ENCODE measurements at places on chromosomes 3 and 15.

GRCh38 chr3:184241447-184242296 lies 7.1 kb downstream of the ALG3 start:
- peak; percentile 95 for DNase-seq

DNA sequence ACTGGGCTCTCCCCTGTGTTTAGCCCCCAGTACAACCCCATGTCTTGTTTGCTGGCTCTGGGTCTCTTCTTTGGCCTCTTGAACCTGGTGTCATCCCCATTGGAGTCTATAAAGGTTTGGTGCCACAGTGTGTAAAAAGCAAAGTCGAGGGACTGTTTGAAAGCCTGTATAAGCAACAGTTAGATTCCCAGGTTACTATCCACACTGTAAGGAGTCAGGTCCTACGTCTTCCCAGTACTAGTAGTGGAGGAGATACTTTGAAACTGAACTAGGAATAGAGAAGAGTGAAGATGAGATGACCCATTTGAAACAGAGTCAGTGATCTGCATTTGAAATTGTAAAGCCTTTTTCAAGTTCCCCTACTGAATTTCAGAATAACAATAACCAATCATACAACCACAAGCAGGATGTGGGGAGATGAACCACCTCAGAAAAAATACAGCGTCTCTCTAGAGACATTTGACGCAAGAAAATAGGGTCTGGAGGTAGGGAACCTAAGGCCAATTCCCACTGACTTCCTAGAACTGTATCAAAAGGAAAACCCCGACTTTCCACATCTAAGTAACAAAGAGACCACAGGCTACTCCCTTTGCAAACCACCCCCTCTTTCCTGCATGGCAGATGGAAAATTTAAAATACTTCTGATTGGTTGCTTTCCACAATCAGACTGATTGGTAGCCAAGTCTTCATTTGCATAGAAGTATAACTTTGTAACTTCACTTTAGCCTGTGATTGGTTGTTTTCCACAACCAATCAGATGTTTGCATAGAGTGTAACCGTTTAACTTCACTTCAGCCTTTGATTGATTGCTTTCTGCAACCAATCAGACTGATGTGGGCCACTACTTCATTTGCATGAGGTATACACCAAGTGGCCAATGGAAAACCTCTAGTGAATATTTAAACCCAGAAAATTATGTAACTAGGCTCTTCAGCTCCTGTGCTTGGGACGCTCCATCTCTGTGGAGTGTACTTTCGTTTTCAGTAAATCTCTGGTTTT lies 49.9 kb upstream of the NEDD4 start:
- no peak for DNase-seq

DNA sequence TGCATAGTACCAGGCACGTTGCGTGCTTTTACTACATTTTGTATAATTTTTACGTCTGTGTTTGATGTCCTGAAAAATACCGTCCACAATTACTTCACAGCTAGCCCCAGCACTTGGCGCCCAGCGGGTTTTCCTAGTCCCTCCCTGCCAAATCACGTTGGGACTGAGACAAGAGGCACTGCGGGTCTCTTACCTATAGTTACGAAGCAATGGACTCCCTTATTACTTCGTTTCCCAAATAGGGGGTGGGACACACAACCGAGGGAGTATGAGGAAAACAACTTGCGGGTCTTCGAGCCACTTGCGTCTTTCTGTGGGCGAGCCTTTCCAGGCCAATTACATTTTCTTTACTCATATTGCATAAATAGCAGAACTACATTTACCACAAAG lies 620 bp upstream of the CMSS1 start:
- no peak for DNase-seq

GRCh38 chr3:175272392-175272791 lies 413.3 kb downstream of the NAALADL2 start:
- no peak for DNase-seq

DNA sequence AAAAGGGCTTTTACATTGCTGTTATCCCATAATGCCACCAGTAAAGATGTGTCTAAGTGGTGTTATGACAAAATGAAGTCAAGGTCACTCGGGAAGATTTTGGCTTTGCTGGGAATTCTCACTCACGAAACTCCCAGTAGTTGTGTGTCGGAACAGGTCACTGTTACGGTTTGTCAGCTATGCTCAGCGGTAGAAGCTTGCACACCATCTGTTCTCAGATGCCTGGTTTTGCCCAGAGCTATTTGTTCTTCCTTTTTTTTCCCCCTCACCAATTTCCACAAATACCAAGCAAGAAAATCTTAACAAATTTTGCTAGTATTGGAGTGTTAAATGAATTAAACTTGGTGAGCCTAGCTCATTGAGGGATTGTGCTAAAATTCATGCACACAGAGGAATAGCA lies 915.1 kb downstream of the MCTP2 start:
- no peak for DNase-seq

DNA sequence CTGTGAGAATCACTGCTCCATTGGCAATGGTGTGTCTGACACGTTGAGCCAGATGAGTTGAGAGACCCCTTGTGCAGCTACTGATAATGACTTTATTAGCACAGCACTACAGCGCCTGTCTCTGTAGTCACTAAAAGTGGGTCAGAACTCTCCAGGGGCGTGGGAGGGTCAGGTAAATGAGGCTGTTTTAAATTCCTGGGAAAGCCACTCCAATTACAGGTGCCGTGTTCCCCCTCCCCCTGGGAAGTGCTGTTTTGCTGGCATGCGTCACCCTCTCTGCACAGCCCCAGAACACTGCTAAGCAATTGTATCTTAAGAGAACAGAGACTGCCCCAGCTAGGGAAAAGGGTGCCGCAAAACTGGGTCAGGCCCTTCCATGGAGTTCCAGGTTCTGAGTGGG lies 21.5 kb upstream of the CPNE9 start:
- DNase-seq: no peak

DNA sequence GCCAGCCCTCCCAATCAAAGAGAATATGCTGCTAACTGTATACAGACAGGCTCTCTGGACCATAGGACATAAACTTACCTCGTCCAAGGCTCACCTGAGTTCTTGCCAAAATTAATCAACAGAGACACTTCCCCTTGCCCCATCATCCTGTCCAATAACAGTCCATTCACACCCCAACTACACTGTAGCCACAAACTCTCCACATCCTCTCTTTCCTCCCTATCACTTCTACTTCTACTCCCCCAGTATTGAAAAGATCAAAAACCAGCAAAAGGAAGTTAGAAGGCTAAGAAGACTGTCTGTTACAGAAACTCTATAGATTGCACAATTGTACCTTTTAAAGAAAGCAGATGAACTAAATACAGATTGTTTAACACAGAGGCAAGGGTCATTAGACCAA lies 133.5 kb upstream of the STT3B start:
- no peak for DNase-seq

DNA sequence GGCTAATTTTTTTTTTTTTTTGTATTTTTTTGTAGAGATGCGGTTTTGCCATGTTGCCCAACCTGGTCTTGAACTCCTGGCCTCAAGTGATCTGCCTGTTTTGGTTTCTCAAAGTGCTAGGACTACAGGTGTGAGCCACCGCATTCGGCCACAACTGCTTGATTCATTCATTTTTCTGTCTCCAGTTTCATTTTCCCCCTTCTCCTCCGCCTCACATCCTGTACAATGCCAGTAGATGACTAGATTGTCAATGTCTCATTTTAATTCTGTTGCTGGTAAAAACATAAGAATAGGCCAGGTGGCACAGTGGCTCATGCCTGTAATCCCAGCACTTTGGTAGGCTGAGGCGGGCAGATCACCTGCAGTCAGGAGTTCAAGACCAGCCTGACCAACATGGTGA lies 12.0 kb upstream of the ZNF592 start:
- DNase-seq: no peak

DNA sequence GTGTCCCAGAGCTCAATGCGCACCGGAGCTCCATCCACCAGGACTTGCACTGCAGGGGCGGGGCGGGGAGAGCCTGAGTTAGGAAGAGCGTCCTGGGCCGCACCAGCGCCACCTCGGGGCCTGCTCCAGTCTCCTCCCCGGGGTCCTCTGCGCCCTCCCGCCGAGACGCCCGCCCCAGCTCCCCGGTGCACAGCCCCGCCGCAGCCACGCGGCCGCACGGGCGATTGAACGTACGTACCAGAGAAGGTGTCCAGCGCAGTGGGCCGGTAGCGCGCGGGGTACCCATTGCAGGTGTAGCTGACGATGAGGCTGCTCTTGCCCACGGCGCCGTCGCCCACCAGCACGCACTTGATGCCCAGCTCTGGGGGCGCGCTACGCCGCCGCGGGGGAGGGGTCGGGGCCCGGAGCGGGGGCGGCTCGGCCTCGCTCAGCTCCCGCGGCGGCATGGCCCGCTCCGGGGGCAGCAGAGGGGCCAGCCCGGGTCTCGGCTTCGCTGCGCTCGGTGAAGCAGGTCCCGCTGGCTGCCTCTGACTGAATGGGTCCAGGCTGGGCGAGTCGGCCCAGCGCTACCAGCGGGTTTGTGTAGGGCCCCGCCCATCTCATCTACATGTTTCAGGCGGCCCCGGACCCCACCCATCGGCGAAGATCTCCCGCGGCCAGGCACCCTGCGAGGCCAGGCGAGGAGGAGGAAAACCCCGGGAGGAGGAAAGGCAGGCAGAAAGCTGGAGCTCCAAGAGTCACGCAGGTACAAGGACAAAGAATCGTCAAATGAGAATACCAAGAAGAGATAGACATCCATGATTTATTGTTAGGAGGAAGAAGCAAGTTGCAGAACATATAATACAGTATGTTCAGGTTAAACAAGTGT lies at the start of gene RHOV:
Gene RHOV, minus strand, starts transcription at position 541 of the 868 bp plus-strand sequence. Its CDS starts 95 bp downstream, at position 446.
- peak; percentile 25 for DNase-seq

DNA sequence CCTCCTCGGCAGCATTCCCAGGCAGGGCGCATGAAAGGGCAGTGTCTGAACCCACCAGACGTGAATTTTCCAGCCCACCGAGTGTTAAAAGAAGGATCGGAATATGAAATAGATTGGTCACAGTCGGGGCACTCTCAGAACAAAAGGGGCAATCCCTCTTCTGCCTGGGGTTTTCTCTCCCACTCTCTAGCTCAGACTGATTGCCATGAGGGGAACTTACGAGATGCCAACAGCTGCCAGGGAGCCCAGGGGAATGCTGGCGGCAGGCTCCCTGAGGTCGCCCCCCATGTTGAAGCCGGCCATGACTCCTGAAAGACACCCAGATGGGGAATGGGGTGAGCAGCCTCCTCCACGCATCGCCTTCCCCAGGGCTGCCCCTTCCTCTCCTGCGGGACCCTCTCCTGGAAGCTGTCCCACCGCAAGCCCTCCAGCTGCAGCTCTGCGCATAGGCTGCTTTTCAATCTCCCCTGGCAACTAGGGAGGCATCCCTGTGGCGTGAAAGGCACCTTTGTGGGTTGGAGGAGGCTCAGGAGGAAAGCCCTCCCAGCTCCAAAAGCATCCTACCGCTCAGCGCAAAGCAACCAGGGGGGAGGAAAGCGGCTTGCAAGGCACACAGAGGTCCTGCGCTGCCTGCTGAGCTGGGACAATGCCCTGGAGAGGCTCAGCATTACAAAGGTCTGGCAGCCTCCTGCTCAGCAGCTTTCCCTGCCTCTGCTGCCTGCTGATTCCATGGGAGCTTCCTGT lies 64.8 kb upstream of the HEG1 start:
- no peak for DNase-seq

GRCh38 chr3:53473422-53473821 lies 21.0 kb upstream of the CACNA1D start:
- no peak for DNase-seq

DNA sequence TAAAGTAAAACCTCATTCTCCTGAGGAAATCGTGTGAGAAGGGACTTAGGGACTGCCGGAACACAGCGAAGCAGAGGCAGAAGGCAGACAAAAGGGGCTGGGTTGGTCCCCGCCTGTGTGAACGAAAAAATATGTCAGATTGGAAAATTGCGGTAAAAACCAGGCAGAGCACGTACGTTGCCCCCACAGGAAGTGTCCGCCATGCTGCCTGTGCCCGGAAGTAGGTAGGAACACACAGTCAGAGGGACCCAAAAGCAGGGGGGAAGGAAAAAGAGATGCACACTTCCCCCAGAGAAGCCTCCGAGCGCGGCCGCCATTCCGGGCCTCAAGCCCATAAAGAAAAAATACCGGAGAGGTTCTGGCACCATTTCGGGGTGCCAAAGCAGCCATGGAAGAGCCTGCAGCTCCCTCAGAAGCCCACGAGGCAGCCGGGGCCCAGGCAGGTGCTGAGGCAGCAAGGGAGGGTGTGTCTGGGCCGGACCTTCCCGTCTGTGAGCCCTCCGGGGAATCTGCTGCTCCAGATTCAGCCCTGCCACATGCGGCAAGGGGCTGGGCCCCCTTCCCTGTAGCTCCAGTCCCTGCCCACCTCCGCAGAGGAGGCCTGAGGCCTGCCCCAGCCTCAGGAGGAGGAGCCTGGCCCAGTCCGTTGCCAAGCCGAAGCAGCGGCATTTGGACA lies at the start of gene MKRN3:
Gene MKRN3, plus strand, starts transcription at position 280 of the 676 bp plus-strand sequence. Its CDS starts 109 bp downstream, at position 389.
- no peak for DNase-seq

- DNase-seq: no peak
These were observed 1.8 kb downstream of the SETD2 start for GRCh38 chr3:47161983-47162696.

- peak; percentile 22 for DNase-seq
These were observed 65.3 kb downstream of the OXNAD1 start for GRCh38 chr3:16330351-16330750.

- no peak for DNase-seq
These were observed 7.9 kb downstream of the FOXL2 start for GRCh38 chr3:138938877-138939560.

DNA sequence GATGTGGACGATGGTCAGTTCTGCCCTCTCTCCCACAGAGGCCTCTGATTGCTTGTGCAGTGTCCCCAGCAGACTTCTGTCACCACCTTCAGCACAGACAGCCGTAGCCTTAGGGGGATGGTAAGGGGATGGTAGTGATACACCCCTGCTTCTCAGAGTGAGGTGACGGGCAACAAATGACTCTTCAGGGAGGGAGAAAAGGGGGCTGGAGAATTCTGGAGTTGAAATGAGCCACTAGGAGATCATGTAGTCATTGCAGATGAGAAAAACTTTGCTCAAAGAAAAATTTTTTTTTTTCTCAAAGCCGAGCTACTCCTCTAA lies 29.6 kb upstream of the TIMP4 start:
- DNase-seq: no peak

GRCh38 chr3:97821287-97821773 lies 481 bp upstream of the CRYBG3 start:
- peak; percentile 64 for DNase-seq

GRCh38 chr3:151330899-151331298 lies 1.6 kb upstream of the P2RY13 start:
- DNase-seq: no peak

- DNase-seq: no peak
These were observed 95.4 kb upstream of the SNRPA1 start for GRCh38 chr15:101390462-101390861.

GRCh38 chr3:16233806-16234205 lies 30.9 kb downstream of the DPH3 start:
- no peak for DNase-seq

- peak; percentile 1 for DNase-seq
These were observed at the start of gene UBA7 for GRCh38 chr3:49813497-49814174. Gene UBA7, minus strand, starts transcription at chr3:49813953. Its CDS starts 166 bp downstream, at chr3:49813787.

DNA sequence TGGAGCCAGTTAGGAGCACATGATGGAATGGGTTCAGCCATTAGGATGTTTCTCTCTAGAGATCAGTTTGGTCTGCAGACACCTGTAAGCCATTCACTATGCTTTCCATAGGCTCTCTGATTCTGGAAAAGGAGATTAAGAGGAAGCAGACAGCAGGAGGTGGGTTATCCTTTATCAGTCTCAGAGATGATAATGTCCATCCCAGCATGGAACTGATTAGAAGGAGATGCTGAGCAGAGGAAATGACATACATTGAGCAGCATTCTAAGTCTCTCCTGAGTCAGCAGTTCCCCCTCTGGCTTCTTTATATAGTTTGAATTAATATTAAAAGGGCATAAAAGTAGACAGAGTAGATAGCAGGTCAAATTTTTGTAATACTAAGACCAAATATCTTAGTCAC lies 591.1 kb downstream of the GBE1 start:
- DNase-seq: no peak
